NCI-H2081 treated with DMSO at 0.1 percent for 48 hours (cell line): ENCODE measurements at places on chromosomes 1 and 21.

- DNase-seq = no peak
Observed at GRCh38 chr1:233788687-233789086, 115.8 kb upstream of the SLC35F3 start.

GRCh38 chr21:42892582-42892930 is 553 bp upstream of the NDUFV3 start:
- no peak for DNase-seq

DNA sequence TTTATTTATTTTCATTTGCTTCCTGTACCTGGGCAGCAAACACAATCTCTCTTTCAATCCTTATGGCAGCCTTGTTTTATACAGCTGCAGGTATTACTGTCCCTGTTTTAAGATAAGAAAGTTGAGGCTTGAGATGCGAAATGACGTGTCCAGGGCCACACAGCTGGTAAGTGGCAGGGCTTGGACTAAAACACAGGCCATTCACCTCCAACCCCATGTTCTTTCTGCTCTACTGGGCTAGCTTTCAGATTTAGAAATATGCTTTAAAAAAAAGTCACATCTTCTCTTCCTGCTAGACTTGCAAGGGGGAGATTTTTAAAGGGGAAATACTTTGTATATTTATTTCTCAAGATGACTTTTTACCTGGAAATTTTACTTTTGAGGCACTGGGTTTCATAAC is 62.8 kb downstream of the CNST start:
- DNase-seq = no peak

GRCh38 chr1:6163191-6163972 is 16.7 kb downstream of the CHD5 start:
- DNase-seq = no peak

DNA sequence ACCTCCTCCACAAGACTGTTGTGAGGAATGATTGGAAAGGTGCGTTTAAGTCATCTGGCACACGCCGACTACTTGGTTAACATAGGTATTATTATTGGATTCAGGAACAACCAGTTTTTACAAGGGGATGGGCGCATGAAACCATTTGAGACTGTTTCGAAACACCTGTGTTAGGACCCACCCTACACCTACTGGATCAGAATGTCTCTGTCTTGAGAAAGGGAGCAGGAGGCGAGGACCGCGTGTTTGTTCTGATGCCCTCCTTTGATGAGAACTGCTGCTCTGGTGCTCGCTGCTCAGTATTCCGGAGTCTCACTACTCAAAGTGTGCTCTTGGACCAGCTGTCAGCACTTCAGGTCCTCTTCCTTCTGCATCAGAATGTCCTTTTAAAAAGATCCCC is 7.3 kb downstream of the H6PD start:
- DNase-seq = no peak

DNA sequence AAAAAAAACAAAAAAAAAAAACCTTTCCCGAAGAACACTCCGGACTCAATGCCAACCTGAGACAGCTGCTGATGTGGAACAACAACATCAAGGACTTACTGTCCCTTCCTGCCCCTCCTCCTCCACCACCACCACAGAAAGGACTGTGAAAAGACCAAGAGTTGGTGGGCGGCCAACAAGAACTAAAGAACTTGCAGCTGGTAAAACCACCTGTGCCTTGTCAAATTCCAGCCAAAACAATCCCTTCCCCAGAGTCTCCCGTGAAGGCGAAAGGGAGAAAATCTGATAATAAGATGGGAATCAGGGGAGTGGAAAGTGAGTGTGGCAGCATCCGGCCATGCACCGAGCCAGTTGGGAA is 88.9 kb downstream of the PROX1 start:
- no peak for DNase-seq

DNA sequence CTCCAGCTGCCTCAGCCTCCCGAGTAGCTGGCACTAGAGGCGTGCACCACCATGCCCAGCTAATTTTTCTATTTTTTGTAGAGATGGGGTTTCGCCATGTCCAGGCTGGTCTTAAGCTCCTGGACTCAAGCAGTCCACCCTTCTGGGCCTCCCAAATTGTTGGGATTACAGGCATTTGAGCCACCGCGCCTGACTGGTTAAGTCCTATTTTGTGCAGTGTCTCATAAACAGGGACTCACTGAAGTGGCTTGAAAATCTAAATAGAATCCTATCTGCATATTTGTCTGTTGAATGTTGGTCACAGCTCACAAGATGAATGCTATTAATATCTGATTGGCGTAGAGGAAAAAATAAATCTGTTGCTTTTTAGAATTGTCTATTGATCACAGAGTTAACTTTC is 5.9 kb upstream of the CHAF1B start:
- DNase-seq = no peak

- no peak for DNase-seq
Observed at GRCh38 chr1:22673486-22674409, 20.7 kb downstream of the C1QB start.

GRCh38 chr1:34710812-34711211 is 44.0 kb upstream of the GJB5 start:
- no peak for DNase-seq

DNA sequence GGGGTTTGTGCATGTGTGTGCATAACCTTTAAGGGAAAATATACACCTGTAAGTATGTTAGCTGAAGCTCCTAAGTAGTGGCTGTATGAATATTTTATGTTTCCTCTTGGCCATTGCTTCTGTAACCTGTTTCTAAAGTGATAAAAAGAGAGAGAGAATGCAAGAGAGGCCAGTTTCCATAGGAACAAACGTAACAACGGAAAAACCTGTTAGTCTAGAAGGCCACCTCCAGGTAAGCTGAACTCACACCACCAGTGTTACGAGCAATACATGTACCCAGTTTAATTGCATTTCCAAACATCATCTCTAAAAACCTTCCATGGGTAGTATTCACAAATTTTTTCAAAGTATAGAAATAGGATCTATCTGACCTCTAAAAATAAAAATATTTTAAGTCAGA is 63.1 kb downstream of the PLPPR4 start:
- no peak for DNase-seq

DNA sequence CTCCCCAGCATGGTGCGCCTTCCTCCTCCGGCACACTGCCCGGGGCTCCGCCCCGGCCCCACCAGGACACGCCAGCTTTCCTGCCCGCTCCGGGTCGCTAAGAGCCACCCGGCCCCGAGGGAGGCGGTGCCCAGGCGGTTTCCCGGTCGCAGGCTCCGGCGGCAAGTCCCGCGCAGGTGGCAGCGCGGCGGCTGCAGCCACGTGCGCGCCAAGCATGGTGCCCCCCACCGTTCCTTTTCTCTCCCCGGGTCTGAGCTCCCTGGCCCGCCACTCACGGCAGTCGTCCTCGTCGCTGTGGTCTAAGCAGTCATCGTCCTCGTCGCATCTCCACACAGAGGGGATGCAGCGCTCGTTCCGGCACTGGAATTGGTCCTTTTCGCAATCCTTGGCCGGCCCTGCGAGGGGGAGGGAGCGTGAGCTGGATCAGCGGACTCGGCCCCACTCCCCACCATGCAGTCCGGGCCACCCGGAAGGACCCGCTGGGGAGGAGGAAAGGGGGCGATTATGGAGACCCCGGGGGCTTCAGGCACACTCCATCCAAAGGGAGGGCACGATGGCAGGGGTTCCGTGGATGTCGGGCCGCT is 1.2 kb downstream of the LRP8 start:
- DNase-seq = no peak

DNA sequence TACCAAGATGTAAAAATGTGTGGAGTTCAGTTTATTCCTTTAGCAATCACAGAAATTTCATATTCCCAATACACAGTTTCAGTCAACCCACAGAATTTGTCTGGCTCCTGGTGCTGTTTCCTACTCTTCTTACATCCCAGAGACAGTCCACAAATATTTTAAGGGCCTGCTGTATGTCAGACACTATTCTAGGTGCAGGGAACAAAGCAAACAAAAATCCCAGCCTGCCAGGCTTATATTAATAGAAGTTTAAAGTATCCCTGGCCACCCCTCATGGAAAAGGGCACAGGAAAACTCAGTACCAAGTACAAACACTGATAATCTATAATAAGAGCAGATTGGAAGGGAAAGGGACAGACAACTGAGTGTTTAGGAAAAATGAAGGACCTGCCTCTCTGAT is 194.8 kb downstream of the ZP4 start:
- no peak for DNase-seq

DNA sequence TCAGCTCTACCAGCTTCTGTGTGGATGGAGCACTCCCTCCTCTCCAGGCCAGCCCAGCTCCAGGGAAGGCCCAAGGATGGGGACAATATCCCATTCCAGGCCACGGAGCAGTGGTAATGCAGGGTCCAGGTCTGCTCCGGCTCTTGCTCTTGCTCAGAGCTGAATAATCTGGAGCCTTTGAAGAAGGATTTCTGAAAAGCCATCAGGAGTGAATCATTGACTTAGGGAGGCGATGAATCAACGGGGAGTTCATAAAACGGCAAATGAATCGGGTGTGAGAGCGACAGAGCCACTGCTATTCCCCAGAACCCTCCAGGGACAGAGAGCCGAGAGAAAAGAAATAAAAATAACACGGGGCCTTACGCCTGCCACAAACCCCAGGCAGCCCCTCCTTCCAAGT is 7.7 kb downstream of the POU3F1 start:
- no peak for DNase-seq

GRCh38 chr1:196324345-196324744 is 283.9 kb downstream of the KCNT2 start:
- DNase-seq = no peak

- no peak for DNase-seq
Observed at GRCh38 chr1:115338457-115338820, 390 bp upstream of the NGF start.

DNA sequence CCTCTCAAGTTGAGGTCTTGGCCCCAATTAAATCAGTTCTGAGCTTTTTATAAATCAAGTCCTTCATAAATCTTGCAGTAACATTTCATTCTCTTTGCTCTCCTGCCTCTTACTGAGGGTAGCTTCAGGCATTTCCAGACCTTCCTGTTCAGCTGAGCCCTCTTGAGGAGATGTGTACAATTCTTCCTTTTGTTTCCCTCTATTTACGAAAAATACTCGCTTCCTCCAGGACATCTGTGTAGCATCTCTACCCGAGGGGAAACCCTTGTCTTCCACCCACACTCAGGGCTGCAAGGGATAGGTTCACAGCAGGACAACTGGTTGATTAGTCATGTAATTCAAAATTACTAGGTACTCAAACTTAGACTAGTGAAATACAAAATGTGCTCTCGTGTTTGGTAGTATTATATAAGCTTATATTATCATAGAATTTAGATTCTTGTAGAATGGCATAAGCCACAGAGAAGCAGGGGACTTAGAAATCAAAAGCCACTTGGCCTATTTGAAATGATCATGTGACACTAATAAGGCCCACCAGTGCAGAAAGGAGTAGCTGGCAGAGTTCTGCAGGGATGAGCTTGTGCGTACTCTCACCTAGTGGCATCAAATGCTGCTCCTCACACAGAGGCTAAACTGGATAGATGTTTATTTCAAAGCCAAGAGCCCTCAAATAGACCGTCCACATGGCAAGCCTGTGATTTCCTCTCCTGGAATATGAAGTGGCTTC is 126.7 kb downstream of the GDAP2 start:
- no peak for DNase-seq

DNA sequence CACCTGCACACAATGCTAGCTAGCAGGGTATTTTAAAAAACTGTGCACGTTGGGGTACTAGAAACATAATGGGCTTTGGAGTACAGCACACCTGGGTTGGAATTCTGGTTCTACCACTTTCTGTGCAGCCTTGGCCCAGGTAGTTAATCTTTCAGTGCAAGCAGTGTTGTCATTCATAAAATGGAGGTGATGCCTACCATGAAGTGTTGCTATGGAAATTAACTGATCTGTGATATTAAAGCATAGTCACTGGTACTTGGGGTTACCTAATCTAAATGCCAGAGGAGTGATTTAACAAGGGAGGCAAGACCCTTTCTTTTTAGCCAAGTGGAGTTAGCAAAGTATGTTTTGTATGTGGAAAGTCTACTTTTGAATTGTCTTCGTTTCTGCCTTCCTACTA is 18.0 kb downstream of the ATP1B1 start:
- no peak for DNase-seq

DNA sequence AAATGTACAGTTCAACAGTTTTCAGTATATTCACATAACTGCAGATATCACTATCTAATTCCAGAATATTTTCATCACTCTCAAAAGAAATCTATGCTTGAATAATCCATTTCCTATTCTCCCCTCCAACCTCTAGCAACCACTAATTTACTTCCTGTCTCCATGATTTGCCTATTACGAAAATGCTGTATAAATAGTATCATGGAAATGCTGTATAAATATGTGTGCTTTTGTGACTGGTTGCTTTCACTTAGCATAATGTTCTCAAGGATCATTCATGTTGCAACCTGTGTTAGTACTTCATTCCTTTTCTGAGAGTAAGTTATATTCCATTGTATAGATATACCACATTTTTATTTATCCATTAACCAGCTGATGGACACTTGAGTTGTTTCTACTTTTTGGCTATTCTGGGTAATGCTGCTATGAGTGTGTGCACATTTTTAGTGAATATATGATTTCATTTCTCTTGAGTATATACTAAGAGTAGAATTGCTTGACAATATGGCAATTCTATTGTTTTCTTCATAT is 115.6 kb downstream of the TNFSF18 start:
- DNase-seq = no peak
